ENCODE measurements at places on chromosomes 7 and 10.

GRCh38 chr7:103113164-103113563 is 35.7 kb downstream of the NAPEPLD start:
- DNase-seq: no peak

GRCh38 chr7:73345951-73346350 is 18.0 kb downstream of the FKBP6 start:
- DNase-seq: no peak

- DNase-seq: no peak
Observed at GRCh38 chr7:118250860-118251494, 26.5 kb downstream of the ANKRD7 start.

GRCh38 chr7:93799750-93800357 is 90.7 kb downstream of the TFPI2 start:
- DNase-seq: no peak

DNA sequence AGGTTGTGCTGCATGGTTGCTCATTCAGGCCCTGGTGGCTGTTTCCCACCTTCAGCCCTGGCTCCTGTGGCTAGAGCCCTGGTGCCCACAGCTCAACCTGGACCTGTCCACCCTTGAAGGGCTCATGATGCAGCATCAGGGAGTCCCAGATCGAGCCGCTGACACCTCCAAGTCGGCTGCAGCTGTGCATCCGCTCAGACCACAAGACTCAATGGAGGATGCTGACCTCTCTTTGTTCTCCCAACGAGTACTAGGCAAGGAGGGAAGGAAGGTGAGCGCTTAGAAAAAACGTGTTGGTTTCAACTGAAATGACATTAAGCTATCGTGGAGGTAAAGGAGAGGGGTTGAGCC is 9.5 kb upstream of the C10orf95 start:
- DNase-seq: no peak

DNA sequence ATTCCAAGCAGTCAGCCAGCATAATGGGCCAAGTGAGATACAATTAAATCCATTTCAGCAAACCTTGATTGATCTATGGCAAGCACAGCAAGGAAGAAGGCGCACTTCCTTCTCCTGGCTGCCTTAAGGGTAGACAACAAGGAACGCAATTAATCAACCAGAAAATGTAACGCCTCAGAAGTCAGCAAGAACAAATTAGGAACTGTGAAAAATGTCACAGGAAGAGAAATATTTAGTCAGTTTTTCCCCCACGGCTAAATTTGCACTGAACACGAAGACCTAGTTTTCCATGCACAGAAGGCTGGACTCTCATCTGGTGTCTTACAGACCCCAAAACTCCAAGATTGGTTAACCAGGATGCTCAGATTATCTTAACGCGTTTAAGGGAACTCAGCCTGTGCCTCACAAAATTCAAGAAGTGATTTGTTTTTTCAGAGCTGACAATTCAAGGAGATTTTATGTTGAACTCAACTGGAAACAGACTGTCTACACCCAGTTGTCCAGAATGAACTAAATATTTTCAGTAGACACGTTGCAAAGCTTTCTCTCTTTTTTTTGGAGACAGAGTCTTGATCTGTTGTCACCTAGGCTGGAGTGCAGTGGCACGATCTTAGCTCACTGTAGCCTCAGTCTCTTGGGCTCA is 14.2 kb downstream of the SNX8 start:
- DNase-seq: no peak

DNA sequence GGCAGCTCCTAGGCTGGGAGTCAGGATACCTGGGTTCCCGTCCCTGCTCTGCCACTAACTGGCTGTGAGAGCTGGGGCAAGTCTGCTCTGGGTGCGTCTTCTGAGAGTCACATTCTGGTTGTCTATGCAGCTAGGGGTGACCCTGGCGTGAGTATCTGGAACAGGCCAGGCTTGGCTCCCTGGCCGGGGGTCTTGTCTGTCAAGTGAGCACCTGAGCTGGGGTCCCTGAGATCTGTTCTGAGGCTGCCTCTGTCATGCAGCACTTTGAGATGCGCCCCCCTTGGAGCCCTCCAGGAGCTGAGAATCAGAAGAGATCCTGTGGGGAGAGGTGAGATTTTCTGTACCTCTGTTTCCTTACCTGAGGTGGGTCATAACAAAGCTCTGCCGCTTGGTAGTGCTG is 7.5 kb downstream of the AGAP3 start:
- DNase-seq: no peak

DNA sequence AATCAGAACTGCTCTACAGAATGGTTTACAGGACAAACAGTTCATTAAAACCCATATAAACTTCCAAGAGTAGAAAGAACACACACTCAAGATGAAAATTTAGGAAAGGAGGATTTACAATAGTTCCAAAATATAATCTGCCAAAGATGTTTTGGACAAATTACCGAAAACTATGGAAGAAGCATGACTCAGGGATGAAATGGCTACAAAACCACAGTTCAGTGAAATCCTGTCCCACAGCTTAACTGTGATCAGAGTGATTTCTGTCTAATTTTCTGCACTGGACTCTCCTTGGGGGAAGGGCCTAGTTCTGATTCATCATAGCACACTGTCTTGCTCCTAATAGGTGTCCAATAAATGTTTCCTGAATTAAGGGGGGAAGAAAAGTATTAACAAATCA is 82.2 kb downstream of the HIPK2 start:
- DNase-seq: no peak

DNA sequence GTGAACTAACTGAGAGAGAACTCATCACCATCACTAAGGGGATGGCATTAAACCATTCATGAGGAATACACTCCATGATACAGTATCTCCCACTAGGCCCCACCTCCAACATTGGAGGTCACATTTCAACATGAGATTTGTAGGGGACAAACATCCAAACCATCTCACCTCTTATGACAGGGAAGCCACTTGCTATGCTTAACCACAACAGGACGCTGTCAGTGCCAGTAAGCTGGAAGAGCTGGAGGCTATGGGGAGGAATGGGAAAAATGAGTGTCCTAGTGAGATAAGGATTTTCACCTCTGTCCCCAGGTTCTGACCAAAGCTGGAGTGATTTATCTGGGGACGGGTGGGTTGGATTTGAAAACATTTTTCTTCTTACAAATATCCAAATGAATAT is 17.6 kb downstream of the PLCE1 start:
- no peak for DNase-seq

DNA sequence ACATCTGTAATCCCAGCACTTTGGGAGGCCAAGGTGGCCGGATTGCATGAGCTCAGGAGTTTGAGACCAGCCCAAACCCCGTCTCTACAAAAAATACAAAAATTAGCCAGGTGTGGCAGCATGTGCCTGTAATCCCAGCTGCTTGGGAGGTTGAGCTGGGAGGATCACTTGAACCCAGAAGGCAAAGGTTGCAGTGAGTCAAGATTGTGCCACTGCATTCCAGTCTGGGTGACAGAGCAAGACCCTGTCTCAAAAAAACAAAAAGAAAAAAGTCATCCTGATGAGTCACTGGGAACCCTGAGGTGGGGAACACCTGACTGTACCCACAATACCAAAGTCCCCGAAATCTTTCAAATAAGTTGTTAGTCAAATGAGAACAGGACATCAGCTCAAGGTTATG is 80.0 kb downstream of the NEBL start:
- DNase-seq: no peak

- DNase-seq: no peak
Observed at GRCh38 chr7:48528646-48529045, 357.4 kb downstream of the ABCA13 start.

- DNase-seq: peak; percentile 86
Observed at GRCh38 chr10:114526126-114526503, 121.8 kb upstream of the AFAP1L2 start.
